ENCODE measurements at places on chromosomes 5 and 9.

- no peak for DNase-seq
Measured at GRCh38 chr9:8515748-8516147, 716.2 kb upstream of the DMAC1 start.

GRCh38 chr9:118643118-118643517, 726.1 kb downstream of the BRINP1 start:
- no peak for DNase-seq

GRCh38 chr5:106020894-106021293, 1649.8 kb downstream of the EFNA5 start:
- no peak for DNase-seq

GRCh38 chr5:170743876-170744212, 39.7 kb upstream of the GABRP start:
- no peak for DNase-seq

GRCh38 chr5:131810510-131811249, 13.9 kb upstream of the FNIP1 start:
- peak; percentile 12 for DNase-seq

- no peak for DNase-seq
Measured at GRCh38 chr9:33908114-33908513, 91.2 kb downstream of the UBE2R2 start.

DNA sequence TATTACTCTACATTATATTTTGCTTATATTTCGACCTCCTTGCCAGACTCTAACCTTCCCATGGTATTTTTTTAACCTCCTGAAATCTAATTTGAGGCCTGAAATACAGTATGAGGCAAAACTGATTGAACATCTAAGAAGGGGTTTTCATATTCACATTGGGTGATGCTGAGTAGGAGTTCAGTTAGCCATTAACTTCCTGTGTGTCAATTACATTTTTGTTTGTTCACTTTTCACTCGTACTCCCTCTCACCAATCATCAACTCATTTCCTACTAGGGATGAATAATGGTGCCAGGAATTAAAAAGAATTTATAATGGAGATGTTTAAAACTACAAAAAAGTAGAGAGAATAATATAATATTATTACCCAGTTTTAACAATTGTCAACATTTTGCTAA, 27.6 kb upstream of the GLRA1 start:
- no peak for DNase-seq

- DNase-seq: no peak
Measured at GRCh38 chr5:39178861-39179260, 40.5 kb downstream of the FYB1 start.

GRCh38 chr9:133509179-133510083, 15.3 kb downstream of the MYMK start:
- peak; percentile 75 for DNase-seq

- no peak for DNase-seq
Measured at GRCh38 chr9:93107151-93107824, 11.3 kb downstream of the CARD19 start.

- no peak for DNase-seq
Measured at GRCh38 chr5:415928-416635, 26.9 kb upstream of the EXOC3 start.

DNA sequence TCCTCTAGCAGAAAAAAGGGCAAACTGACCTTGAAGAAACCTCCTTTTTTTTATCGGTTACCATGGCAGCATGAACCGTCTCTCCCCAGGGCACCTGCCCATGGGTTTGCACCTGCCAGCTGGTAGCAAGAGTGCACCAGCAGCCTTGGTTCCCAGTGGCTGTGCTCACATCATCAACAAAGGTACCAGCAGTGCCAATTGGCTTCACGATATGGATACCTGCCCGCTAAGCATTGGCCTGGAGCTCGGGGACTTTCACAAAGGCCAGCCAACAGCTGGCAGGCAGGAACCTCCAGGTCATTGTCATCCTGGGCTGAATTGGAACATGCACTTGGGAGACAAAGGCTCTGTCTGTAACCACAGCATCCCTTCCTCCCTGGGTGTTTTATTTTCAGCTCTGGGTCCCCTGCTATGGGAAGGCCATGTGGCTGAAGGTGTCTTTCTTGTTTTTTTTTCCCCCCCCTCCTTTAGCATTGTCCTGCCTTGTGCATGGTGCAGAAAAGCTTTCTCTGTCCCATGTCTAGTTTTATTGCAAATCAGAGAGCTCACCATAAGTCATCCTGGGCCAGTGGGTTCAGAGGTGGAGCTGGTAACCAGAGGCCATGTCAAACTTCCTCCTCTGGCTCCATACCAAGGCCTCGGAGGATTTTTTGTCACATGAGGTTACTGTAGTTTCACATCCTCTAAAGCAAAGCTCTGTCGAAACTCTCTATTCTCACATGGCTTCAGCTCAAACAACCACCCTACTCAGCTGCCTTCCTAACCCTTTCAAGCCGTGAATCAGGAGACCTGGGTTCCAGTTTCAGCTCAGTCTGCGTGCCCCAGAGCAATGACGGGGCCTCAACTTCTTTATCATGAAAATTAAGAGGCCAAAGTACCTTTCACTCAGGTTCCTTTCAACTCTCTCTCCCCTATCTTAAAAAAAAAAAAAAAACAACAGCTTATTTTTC, 145.5 kb upstream of the MAP3K1 start:
- DNase-seq: no peak

GRCh38 chr5:178177569-178177968, 9.6 kb downstream of the GMCL2 start:
- no peak for DNase-seq

GRCh38 chr9:20989923-20990341, 41.5 kb downstream of the HACD4 start:
- DNase-seq: no peak

GRCh38 chr5:72441094-72441723, 66.0 kb downstream of the ZNF366 start:
- no peak for DNase-seq

- DNase-seq: no peak
Measured at GRCh38 chr5:92907938-92908606, 672.9 kb downstream of the NR2F1-AS1 start.

DNA sequence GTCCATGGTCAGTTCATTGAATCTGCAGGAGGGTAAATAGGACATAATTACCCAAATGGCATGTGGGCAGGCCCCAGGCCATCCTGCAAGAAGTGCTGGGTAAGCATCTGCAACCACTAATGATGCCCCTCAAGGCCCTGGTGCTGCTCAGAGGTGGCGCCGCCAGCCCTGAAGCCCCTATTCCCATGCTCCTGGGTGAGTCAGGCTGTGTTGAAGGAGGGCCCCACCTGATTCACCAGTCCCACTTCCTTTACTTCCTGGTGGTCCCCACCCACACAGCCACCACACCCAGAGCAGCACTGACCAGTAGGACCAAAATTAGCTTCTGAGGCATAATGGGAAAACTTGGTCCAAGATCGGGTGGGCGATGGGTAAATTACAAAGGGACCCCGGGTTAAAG, 120.4 kb upstream of the SPRY4 start:
- DNase-seq: no peak

DNA sequence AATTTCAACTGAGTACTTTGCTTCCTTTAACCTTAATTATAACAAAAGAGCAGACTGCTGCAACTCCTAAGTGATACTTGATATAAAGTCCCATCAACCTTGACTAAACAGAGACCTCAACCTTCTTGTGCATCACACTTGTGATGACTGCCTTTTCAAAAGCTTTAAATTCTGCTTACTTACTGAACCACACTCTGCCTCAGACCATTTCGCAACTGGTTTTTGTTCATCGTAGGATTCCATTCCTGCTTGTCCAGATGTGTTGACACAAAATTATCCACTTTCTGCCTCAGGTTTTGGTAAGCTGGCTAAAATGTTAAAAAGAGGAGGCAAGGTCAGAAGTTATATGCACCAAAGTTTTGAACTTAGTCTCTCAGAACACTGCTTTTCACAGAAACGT, 3.5 kb downstream of the BOD1 start:
- DNase-seq: no peak

- DNase-seq: no peak
Measured at GRCh38 chr9:112184946-112185345, 9.8 kb upstream of the SUSD1 start.

DNA sequence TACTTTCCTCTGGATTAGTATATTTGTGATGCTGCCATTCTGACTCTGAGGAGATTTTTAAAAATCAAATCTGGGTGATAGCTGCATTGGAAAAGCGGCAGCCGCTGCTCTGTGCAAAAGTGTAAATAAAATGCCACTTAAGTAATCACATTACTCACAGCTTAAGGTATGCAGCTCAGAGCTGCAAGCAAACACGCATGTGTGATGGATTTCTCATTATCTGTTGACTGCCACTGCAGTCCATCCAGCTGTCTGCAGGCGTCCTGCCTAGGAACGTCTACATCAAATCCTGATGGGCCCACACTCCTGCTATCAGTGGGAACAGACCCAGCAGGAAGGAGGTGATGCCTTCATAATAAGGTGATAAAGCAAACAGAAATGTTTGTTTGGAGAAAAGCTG, 216.9 kb downstream of the SPOCK1 start:
- no peak for DNase-seq

- no peak for DNase-seq
Measured at GRCh38 chr9:134661299-134661698, 19.7 kb downstream of the COL5A1 start.

GRCh38 chr9:72563806-72564205, 42.4 kb downstream of the TMC1 start:
- no peak for DNase-seq

DNA sequence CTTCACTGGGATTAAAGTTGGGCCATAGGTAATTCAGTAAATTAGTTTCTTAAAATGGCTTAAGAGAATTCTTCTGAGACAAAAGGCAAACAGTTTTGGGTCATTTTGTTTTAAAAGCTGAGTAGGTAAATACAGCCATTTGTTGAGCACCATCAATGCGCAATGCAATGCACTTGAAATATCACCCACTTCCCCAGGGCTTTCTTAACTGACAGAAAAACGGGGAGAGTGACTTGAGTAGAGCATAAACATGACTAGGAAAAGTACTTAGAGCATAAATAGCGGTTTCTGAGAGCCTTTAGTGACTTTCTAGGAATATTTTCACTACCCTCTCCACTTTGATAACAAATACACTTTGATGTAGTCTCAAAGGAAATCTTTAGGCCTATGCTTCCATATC, 27.2 kb downstream of the MLANA start:
- DNase-seq: no peak

- DNase-seq: no peak
Measured at GRCh38 chr5:172633403-172633970, 7.6 kb upstream of the NEURL1B start.

DNA sequence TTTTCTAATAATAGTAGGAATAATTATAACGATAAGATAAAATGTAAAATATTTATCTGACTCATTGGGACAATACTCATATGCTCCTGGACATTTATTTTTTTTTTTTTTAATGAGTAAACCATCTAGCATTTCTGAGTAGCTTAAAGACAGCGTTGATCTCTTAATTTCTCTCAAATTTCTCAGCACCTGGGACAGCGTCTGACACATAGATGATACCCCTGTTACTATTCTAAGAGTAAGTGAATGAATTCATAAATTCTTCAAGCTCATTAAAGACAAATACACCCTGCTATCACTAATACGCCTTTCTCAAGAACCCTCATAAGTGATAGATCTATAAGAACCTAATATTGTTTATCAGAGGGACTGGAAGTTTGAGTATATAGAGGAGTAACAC, 12.0 kb upstream of the HTR4 start:
- no peak for DNase-seq

GRCh38 chr9:26811106-26811505, 81.5 kb downstream of the CAAP1 start:
- DNase-seq: no peak
